ENCODE measurements at places on chromosomes 7 and 10. TPM values are rescaled to one million over a fixed set of nuclear protein-coding genes. Genes with fewer than 3 reads are reported as not detected.
A peak's percentile ranks its signal among the peaks of the same experiment; 100 is the strongest.

GRCh38 chr7:135669774-135670173 is 7.5 kb downstream of the STMP1 start:
- DNase-seq: no peak
- H3K4me3 ChIP-seq: no peak overlapping the region
- H3K4me1 ChIP-seq: no peaks in the 10 kb centered on the region
- H3K36me3 ChIP-seq: no peaks in the 10 kb centered on the region
- no peak overlapping the region for H3K27ac ChIP-seq

- H3K4me3 ChIP-seq: no peak overlapping the region
- H3K27ac ChIP-seq: peak overlapping the region; percentile 19
- no peaks in the 10 kb centered on the region for H3K36me3 ChIP-seq
Measured at GRCh38 chr7:84113286-84113685, 81.3 kb downstream of the SEMA3A start.

- no peak overlapping the region for H3K27ac ChIP-seq
- no peaks in the 10 kb centered on the region for H3K36me3 ChIP-seq
- H3K4me3 ChIP-seq: no peak overlapping the region
- no peaks in the 10 kb centered on the region for H3K27me3 ChIP-seq
- no peak for DNase-seq
Measured at GRCh38 chr10:35435824-35436223, 99.5 kb downstream of the CCNY start.

DNA sequence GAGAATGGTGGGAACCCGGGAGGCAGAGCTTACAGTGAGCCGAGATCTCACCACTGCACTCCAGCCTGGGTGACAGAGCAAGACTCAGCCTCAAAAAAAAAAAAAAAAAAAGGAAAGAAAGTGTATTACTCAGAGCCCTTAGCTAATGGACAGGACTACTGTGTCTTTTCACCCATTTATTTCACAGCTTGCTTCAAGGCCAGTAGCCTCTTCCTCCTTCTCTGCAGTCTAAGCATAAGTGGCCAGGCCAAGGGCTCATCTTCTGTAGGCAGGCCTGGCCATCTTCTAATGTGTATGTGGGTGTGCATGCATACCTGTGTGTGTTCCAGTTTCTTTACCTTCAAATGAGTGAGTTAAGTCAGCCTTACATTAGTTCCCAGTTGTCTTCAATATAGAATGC is 94.8 kb upstream of the GDF10 start:
- H3K27ac ChIP-seq: no peak overlapping the region
- no peak overlapping the region for H3K4me3 ChIP-seq
- DNase-seq: no peak
- H3K4me1 ChIP-seq: no peaks in the 10 kb centered on the region

- H3K4me3 ChIP-seq: no peak overlapping the region
- H3K4me1 ChIP-seq: no peaks in the 10 kb centered on the region
- no peaks in the 10 kb centered on the region for H3K27me3 ChIP-seq
- H3K27ac ChIP-seq: no peak overlapping the region
- no peaks in the 10 kb centered on the region for H3K36me3 ChIP-seq
Measured at GRCh38 chr7:128233471-128233870, 7.6 kb upstream of the LEP start.

DNA sequence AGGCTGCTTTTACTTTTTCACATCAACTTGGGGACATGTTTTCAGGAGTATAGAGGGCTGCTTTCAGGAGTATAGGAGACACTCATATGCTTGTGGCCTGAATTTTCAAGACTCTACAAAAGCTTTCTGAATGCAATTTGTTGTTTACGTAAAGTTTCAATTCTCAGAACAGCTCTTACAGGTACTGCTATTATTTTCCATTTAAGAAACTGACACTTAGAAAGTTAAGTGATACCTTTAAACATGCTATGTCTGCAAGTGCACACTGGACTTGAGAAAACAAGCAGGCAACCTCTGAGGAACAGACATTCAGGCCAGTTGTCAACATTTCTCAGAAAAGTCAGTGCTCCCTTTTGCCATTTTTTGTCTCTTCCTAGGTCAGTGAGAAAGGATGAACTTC is 70.0 kb upstream of the PHYHIPL start:
- H3K27ac ChIP-seq: no peak overlapping the region
- H3K4me3 ChIP-seq: no peak overlapping the region
- H3K36me3 ChIP-seq: no peaks in the 10 kb centered on the region
- no peak for DNase-seq
- H3K4me1 ChIP-seq: no peaks in the 10 kb centered on the region

- DNase-seq: no peak
- no peak overlapping the region for H3K27ac ChIP-seq
- no peaks in the 10 kb centered on the region for H3K27me3 ChIP-seq
- H3K4me1 ChIP-seq: no peaks in the 10 kb centered on the region
- H3K36me3 ChIP-seq: no peaks in the 10 kb centered on the region
Measured at GRCh38 chr7:111437736-111438135, 124.6 kb downstream of the IMMP2L start.

- H3K27ac ChIP-seq: no peak overlapping the region
- no peaks in the 10 kb centered on the region for H3K36me3 ChIP-seq
- no peaks in the 10 kb centered on the region for H3K27me3 ChIP-seq
- no peak overlapping the region for H3K4me3 ChIP-seq
- DNase-seq: no peak
Measured at GRCh38 chr7:22786290-22786932, 36.2 kb downstream of the TOMM7 start.

DNA sequence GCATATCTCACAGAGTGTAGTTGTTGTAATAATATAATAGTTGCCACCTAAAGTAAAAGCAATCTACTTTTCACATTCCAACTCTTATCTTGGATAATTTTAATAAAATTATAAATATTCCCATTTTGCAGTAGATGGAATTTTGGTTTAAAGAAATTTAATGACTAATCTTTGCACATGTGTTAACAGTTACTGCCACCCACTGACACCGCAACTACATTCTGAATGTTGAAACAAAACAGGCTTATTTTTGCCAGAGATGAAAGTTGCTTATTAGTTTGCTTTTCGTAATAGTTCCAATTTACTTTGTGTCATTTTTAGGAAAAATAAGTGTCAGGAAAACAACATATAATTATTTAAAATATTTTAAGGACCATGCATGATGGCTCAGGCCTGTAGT is 557.5 kb upstream of the PCDH15 start:
- H3K4me3 ChIP-seq: no peak overlapping the region
- H3K4me1 ChIP-seq: no peaks in the 10 kb centered on the region
- no peak overlapping the region for H3K27ac ChIP-seq
- no peaks in the 10 kb centered on the region for H3K27me3 ChIP-seq

GRCh38 chr7:89798599-89798996 is 355.7 kb upstream of the STEAP1 start:
- H3K36me3 ChIP-seq: no peaks in the 10 kb centered on the region
- H3K4me1 ChIP-seq: no peaks in the 10 kb centered on the region

DNA sequence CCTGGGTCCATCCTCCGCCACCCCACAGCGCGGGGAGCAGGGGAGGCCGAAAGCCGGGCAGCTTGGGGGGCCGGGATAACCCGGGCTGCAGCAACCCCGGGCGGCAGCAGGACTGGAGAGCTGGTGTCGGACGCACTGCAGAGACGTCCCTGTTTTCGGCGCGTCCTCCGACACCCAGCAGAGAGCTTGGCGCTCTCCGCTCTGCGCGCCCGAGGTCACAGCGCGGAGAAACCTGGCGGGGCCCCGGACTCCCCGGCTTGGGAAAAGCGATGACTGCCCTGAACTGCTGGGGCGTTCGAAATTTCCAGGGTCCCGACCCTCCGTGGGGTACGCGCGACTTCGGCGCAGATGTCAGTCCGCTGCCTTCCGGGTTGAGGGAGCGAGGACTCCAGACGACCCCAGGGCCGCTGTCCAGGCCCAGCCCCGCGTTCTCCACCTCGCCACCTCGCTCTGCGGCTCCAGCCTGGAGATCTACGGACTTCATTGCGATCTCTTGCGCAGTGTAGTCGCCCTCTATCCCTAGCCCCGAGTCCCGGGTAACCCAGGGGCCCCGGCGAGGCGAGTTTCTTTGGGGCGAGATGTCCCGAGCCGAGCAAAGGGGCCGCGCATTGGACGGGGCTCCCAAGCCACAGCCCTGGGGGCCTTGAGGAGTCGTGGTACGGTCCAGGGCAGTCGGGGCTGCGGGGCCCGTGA is 617 bp upstream of the FOXI2 start:
- H3K27me3 ChIP-seq: peaks cover 33% of the 10 kb centered on the region
- H3K4me3 ChIP-seq: no peak overlapping the region
- no peaks in the 10 kb centered on the region for H3K4me1 ChIP-seq
- no peaks in the 10 kb centered on the region for H3K36me3 ChIP-seq
- no peak overlapping the region for H3K27ac ChIP-seq
- no peak for DNase-seq

DNA sequence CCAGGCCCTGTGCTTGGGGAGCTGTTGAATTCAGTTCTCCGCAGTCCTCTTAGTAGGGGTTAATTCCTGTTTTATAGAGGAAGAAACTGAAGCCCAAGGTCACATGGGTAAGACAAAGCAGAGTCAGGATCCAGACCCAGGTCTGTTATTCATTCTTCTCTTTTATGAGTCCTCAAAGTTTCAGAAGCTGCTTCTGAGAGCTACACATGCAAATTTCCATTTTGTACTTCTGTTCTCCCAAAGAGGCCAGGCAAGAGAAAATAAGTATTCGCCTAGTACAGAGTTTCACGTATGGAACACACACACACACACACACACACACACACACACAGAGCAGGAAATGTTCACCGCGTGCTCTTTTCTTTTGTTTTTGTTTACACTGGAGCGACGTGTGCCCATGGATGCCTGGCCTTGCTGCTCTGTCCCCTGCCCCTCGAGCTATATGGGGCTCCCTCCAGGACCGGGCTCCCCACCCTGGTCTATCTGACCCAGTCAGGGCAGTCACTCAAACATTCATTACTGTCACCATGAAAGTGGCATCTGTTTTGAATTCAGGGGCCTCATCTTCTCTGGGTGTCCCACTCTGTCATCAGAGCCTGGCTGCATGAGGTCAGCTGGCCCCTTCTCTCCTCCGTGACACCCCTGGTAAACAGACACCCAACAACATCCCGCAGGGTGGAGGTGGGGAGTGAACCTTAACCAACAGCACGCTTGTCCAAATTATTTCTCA is 84.4 kb downstream of the TNS3 start:
- no peak for DNase-seq
- peaks cover 27% of the 10 kb centered on the region for H3K4me1 ChIP-seq
- no peaks in the 10 kb centered on the region for H3K27me3 ChIP-seq
- no peak overlapping the region for H3K4me3 ChIP-seq
- H3K36me3 ChIP-seq: no peaks in the 10 kb centered on the region

SFXN2 gene
- 14.0 TPM for total RNA-seq

TSPAN13 gene
- 11.8 TPM for total RNA-seq

CALML3 gene
- not detected for total RNA-seq

VGF gene
- not detected for total RNA-seq

Measured in uterus (tissue), 4 donors.